ENCODE measurements at places on chromosomes 6 and 20.

DNA sequence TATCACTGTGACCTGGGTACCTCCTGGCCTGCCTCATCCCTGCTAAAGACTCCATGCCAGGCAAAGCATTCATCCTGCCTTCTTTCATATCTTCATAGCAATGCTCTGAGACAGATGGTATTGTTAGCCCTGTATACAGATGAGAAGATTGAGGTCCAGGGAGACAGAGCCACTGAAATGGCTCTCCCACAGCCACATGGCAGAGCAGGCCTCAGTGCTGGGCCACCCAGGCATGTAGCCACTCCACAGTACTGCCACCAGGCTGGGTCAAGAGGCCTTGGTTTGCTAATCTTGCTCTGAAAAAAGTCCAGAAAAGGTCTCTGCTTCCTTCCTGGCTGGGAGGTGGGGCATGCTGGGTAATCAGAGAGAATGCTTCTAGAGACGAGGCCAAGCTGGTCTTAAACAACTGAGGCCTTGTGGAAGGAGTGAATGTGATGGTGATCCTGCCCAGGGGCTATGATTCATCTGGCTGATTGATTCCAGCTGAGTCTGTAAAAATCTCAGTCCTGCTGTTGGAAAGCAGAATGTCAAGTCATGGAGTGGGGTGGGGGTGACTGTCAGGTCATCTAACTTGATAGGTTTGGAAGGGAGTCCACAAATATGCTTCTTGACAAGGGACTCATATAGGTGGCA lies 29.8 kb downstream of the HM13 start:
- no peak for DNase-seq

DNA sequence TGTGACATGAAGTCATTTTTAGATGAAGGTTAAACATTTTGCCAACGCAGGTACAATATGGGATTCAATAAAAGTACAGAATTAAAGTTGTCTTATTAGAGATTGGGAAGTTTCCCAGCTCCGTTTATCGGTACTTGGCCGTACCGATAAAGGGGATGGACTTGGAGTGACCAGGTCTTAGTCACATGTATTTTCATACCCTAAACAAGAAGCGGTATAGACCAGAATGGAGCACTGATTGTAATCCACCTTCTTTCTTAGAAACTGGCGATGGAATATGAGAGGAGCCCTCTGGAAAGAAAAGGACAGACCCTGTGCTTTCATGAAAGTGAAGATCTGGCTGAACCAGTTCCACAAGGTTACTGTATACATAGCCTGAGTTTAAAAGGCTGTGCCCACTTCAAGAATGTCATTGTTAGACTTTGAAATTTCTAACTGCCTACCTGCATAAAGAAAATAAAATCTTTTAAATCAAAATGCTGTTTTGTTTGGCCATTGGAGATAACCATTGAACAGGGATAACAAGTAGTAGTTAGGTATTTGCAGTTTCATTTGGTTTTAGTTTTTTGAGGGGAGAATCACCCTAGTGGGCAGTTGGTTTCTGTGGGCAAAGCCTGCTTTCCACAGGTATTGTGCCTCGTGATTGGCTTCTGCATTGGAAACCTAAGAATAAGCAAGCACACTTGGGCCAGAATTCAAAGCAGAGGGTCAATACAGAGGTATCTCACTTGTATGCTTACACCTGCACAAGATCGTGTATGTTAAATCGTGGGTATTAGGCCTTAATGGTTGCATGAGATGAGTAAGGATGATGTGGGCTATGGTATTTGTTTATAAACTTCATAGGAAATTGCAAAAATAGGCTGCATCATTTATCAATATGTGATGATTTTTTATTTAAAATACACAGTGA lies 11.2 kb upstream of the ZNFX1 start:
- no peak for DNase-seq

DNA sequence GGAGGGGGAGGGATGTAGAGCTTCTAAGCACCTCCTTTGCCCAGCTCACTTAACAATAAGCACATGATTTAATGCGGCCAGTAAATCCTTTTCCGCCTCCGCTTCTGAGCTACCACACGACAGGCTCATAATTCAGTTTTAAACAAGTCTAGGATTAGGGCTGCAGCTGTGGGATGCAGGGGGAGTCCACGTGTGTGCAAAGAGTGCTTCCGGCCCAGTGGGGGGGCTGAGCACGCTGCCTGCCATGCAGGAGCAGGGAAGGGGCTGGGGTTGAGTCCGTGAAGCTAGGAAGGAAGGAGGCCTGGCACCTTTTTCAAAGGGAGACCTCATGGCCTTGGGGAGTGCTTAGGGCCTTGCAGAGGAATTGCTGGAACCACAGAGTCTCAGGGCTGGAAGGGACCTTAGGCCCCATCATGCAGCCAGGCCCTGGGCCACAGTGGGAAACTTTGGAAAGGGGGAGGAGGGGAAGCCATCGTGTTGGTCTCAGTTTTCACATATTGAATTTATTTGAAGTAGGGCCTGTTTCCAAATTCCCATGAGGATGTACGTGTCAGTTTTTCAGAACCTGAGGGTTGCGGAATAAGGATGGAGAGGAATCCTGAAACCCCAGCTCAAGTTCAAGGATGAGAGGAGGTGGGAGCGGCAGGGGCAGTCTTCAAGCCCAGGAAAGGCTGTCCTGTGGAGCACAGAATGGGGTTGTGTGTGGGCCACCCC lies 96.1 kb downstream of the VEGFA start:
- DNase-seq, result no peak

- DNase-seq, result no peak
These were observed 198.2 kb downstream of the GMPR start for GRCh38 chr6:16436550-16436949.

- DNase-seq, result no peak
These were observed 287.0 kb downstream of the CDC5L start for GRCh38 chr6:44674226-44675155.

DNA sequence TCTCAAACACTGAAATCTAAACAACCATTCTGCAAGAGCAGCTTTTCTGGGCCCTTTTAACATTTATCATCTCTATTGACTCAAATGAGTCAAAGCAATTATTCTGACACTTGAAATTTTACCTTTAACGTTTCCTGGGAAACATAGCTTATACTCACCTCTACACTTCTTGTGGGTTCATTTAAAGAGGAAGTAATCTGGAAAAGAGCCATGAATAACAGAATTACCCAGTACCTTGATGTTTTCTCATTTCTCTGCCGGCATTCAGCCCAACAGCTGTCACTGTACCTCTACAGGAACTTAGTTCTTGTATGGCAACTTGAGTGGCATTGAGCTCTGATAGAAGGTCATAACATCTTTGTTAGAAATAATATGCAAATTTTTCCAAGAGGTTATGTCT lies 272.2 kb downstream of the KCNQ5 start:
- DNase-seq, result no peak

- no peak for DNase-seq
These were observed 42.8 kb upstream of the TASP1 start for GRCh38 chr20:13681248-13682125.

DNA sequence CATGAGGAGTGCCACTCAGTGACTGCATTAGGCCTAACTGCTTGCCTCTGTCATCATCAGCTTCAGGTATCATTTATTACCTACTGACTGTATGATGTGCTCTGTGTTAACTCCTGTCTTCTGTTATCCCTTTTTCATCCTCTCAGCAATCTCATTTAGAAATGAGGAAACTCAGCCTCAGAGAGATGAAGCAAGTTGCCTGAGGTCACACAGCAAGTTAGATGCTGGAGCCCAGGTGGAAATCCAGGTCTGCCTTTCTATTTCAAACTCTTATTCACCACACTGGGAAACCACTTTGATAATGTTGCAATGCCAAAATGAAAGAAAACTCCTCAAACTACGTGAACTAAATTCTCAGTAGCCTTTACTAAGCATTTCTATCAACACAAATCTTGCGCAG lies 1.3 kb downstream of the FERMT1 start:
- no peak for DNase-seq

DNA sequence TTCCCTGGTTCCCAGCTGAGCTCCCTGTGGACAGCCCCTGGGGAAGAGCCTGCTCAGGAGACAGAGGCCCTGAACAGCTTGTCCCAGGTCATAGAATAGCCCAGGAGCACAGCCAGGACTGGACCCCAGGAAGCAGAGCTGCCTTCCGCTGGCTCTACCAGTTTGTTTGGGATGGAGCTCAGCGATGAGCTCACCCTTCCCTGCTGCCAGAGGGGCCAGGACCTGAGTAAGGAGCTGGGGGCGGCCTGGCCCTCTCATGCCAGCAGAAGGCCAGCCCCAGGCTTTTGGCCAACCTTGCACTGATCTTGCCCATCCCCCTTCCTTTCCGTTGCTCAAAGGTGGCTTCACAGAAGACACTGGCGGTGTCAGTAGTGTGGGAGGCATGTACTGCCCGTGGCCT lies 17.5 kb downstream of the MMP24OS start:
- DNase-seq, result no peak

DNA sequence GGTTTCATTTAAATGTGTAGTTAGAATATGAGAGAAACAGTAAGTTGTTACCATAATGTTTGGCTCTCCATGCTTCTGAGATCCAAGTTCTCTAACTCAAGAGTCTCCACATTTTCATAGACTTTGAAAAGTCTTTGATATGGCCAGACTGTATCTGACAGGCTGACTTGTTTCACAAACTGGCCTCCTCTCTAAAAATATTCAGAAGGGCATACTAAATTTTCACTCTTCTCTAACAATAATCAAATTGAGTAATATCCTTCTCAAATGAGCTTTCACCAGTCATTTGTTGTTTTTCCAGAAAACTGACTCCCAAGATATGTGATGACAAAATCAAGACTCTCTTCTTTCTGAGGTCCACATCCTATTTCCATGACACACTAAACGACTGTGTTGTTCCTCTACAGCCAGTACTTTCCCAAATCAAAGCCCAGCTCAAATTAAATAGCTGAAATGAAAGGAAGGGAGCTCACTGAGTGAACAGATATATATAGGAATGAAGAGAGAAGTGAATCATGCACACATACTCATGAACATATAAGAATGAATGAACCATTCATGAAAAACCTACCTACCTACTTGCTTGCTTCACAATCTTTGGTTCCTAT lies 15.1 kb downstream of the HIVEP2 start:
- no peak for DNase-seq

DNA sequence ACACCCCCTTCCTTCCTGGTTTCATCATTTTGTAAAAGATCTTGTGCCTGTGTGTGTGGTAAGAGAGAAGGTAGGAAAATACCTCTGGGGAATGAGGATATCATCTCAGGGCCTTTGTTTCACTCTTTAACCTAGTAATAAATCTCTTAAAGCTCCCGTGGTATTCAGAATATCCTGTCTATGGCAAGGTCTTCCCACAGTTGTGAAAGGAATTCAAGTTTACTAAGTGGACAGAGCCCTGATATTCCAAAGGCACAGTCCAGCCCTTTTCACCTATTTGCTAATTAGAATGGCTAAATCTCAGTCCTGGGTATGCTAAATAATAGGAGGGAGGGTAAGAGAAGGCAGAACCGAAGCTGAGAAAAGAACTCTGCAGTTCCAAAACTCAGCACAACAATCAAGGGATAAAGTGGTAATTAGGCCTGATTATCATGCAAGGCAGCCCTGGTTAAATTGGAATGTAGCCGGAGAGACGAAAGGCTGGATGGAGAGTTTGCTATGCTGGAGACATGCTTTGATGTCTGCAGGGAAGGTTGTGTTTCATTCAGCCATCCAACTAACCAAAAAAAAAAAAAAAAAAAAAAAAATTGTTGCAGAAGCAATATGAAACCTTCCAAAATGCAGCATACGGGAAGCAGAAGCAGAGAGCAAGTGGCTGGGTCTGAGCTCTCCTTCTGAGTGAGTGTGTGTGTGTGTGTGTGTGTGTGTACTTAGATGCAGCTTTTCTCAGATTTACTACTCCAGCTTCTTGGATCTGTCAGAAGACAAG lies 28.5 kb upstream of the PIM1 start:
- DNase-seq, result peak; percentile 35

- DNase-seq, result no peak
These were observed 781.0 kb downstream of the EYS start for GRCh38 chr6:64926051-64926450.

- DNase-seq, result no peak
These were observed 356.3 kb downstream of the HTR1B start for GRCh38 chr6:77106992-77107391.

- DNase-seq, result no peak
These were observed 64.1 kb downstream of the LRRC1 start for GRCh38 chr6:53858913-53859312.

- DNase-seq, result no peak
These were observed 25.4 kb downstream of the DOP1A start for GRCh38 chr6:83092756-83093399.

GRCh38 chr20:32534661-32535240 lies 50.4 kb downstream of the NOL4L start:
- DNase-seq, result no peak

DNA sequence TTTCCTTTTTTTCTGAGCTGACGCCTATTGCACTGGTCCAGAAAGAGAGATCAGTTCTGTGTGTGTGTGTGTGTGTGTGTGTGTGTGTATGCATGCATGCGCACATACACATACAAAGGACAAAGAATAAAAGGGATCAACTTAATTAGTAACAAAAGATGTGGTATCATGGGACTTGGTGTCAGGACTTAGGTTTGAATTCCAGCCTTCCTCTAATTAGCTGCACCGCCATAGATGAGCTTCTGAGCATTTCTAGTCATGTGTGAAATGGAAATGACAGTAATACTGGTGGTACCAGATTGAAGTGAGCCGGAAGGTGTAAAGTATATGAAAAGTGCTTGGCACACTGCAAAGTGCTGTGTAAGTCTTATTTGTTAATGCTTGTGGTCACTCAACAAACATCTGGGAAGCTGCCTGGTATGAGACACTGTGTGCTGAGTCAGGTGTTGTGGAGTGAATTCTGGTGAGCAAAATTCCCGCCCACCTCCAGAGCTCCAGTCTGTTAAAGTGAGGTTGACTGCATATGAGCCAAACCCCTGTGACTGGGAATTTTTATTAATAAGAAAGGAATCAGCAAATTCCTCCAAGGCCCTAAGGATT lies 12.4 kb downstream of the DAAM2 start:
- no peak for DNase-seq

- no peak for DNase-seq
These were observed 12.0 kb downstream of the TRAM2 start for GRCh38 chr6:52564856-52565255.

GRCh38 chr20:44884907-44885391 lies 556 bp upstream of the YWHAB start:
- no peak for DNase-seq

DNA sequence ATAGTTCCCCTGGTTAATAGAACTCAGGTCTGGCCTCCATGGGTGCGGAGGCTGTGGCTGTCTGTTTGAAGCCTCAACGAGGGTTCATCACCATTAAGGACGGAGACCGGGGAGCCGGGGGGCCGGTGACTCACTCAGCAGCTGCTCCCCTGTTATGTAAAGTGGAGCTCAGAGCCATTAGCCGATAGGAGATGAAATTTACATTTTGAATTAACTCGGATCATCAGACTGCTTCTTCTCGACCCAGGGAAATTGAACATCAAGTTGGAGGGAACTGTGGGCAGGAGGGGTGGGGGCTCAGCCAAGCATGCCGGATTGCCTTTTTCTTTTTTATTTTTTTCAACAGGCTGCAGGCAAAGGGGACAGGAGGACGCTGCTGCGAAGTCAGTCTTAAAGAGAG lies 12.3 kb downstream of the PCK1 start:
- DNase-seq, result no peak

DNA sequence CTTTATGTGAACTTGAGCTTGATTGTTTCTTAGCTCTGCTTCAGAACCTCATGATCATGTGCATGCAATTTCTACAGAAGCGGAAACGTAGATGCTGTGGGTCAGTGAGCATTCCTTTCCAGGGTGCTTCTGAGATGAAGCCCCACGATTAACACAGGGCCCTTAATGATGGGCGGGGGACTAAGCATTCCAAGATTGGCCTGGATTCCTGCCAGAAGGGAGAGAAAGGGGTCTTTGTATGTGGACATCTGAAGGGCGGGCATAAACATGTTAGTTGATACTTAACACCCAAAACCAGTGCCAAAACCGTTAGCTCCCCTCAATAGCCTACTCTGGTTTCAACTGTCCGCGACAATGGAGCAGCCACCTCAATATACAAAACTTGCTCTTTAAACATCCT lies 46.9 kb upstream of the POU3F2 start:
- DNase-seq, result no peak

Measured in mucosa of descending colon (tissue), 3 donors.